ENCODE measurements at places on chromosomes 11 and 22. TPM values are rescaled to one million over a fixed set of nuclear protein-coding genes. Genes with fewer than 3 reads are reported as not detected.

Gene PKNOX2
- total RNA-seq = not detected

Gene OR8G1
- total RNA-seq = not detected

Gene OR8A1
- not detected for total RNA-seq

Gene DDB1
- 181 TPM for total RNA-seq

Gene JHY
- total RNA-seq = 5.5 TPM

Gene PRMT3
- total RNA-seq = 15.8 TPM

Gene CFAP300
- total RNA-seq = not detected

Gene GGT5
- total RNA-seq = not detected
